ENCODE measurements at places on chromosomes 5 and 9. TPM values are rescaled to one million over a fixed set of nuclear protein-coding genes. Genes with fewer than 3 reads are reported as not detected.

Gene CDH12
- total RNA-seq: not detected

Gene KCNIP1
- 0.76 TPM for total RNA-seq

Gene CEL
- total RNA-seq: 0.99 TPM

Gene DAB2
- 164 TPM for total RNA-seq

Gene IFNA21
- total RNA-seq: not detected

Gene NR4A3
- total RNA-seq: 0.12 TPM

Gene ZNG1F
- total RNA-seq: 5.6 TPM

Gene LHX2
- total RNA-seq: not detected

Gene PCDHAC1
- 0.06 TPM for total RNA-seq

Gene ACTBL2
- total RNA-seq: 2.8 TPM

Gene IFNA13
- not detected for total RNA-seq

Gene TMEM215
- total RNA-seq: not detected

Gene GADD45G
- 0.35 TPM for total RNA-seq

Gene SEMA5A
- total RNA-seq: 5.4 TPM

Gene MAPK9
- total RNA-seq: 26.8 TPM

Gene FAM219A
- total RNA-seq: 37.5 TPM

Gene FBLL1
- total RNA-seq: 0.39 TPM

Gene MSX2
- total RNA-seq: 0.53 TPM

Gene FCHO2
- 16.7 TPM for total RNA-seq

Gene PLPP7
- total RNA-seq: 3.3 TPM

Gene SPATA31D4
- total RNA-seq: not detected

Gene LCN15
- total RNA-seq: not detected

Gene SLC6A7
- total RNA-seq: not detected

Gene MORN5
- not detected for total RNA-seq

Gene OR2K2
- total RNA-seq: not detected

Gene PCDHA13
- total RNA-seq: 0.10 TPM

Gene APBA1
- total RNA-seq: 15.2 TPM

Gene PCDHB4
- total RNA-seq: 0.53 TPM

Gene AMBP
- not detected for total RNA-seq

Gene SLC36A3
- not detected for total RNA-seq

Gene PCYOX1L
- 19.0 TPM for total RNA-seq

Gene STC2
- 38.4 TPM for total RNA-seq

Gene UCK1
- 24.0 TPM for total RNA-seq

Gene RNF130
- total RNA-seq: 73.5 TPM

Gene SRA1
- 38.4 TPM for total RNA-seq

Data from glomerular endothelial cell (primary cell).